ENCODE measurements at places on chromosomes 1 and 21.

GRCh38 chr1:2625311-2625710, 7.5 kb downstream of the MMEL1 start:
- no peak for DNase-seq

DNA sequence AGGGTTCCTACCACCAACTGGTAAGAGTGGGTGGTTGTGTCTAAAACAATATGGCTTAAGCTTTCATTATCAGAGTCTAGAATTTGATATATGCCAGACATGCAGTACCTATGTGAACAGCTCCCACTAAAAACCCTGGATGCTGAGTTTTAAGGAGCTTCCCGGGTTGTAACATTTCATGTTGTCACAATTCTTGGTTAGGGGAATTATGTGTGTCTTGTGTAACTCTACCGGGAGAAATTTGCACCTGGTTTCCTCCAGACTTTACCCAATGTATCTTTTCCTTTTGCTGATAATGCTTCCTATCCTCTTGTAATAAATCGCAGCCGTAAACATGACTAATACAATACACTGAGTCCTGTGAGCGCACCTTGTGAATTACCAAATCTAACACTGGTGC, 48.3 kb downstream of the ARID4B start:
- DNase-seq = no peak

- DNase-seq = peak; percentile 29
Measured at GRCh38 chr1:192445839-192446489, 129.2 kb downstream of the RGS21 start.

DNA sequence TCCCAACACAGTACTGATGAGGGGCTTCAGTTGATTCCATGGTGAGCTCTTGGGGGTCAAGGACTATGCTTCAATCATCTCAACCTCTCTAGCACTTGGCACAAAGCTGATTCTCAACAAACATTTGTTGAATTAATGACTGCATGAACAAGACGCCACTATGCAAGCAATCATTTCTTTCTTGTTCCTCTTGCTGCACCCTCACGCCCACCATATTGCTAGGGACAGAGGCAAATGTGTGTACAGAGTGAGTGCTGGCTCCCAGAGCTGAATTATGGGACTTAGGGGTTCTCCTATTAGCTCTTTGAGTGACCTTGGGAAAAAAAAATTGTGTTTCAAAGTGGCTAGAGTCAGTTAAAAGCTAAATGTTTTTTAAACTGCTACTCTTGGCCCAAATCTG, 2.5 kb downstream of the ADAR start:
- DNase-seq = no peak

- DNase-seq = no peak
Measured at GRCh38 chr1:228379666-228380065, 27.0 kb downstream of the TRIM11 start.

DNA sequence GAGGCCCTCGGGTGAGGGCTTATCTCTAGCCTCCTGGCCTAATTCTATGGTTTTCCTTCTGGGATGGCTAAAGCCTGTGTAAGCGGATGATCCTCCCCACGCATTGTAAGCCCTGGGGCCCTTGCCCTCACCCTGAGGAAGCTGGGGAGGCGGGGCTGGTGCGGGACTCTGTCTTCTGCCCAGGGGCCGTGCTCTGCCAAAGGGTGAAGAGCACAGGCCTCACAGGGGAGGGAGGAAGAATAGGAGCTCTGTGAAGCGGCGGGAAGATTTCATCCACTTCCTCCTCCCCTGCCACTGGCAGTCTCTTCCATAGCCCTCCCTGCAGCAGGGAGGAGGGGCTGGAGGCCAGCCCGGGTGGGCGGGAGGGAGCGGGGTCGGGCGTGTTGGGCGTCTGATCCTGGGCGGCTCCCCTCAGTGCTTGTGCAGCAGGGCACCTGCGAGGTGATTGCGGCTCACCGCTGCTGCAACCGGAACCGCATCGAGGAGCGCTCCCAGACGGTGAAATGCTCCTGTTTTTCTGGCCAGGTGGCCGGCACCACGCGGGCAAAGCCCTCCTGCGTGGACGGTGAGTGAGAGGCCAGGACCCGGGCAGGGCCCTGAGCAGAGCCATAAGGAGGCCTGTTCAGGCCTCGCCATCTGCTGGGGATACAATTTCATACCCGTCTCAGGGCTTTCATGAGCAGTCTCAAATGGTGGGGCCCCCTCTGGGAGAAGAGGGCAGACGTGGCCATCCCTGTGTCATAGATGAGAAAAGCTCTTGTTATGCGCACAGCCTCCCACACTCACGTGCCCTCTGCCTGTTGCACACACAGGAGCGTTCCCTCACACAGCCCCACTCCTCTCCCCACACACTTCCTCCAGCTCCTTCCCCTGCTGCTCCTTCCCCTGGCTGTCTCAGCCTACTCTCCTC, 7.7 kb upstream of the PPM1J start:
- no peak for DNase-seq

- no peak for DNase-seq
Measured at GRCh38 chr1:172356620-172357019, 63.9 kb upstream of the C1orf105 start.

- no peak for DNase-seq
Measured at GRCh38 chr1:248804771-248805681, 20.7 kb downstream of the SH3BP5L start.

DNA sequence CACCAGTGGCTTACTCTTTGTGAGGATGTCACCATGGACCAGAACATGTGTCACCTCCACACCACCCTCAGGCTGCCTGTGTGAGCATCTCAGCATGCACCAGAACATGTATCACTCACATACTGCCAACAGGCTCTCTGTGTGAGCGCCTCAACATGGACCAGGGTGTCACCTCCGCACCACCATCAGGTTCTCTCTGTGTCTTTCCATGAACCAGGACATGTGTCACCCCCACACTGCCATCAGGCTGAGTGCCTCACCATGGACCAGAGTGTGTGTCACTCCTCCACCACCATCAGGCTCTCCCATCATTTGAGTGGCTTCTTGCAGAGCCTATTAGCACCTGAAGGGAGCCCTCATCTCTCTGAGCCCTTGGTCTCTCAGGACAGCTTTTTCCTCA, 125.2 kb downstream of the ZNF648 start:
- no peak for DNase-seq

DNA sequence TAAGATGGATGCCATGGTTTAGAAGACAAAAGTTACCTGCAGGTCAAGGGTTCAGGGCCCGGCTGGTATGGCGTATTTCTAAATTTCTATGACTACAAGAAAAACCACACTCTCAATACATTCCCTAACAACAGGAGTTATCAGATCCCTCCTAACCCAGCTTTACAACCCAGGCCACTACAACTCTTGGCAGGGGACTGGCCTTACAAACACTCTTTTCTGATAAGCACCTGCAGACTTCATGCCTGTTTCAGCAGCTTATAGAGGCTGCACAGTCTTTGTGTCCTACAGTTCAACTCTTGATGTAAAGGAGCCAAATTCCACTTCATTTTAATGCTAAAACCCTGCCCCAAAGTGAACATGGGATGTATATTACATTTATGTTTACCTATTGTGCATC, 461.4 kb downstream of the SIPA1L2 start:
- DNase-seq = no peak

GRCh38 chr1:39293375-39294070, 89.0 kb downstream of the MACF1 start:
- DNase-seq = no peak

GRCh38 chr1:217524787-217525520, 105.9 kb downstream of the GPATCH2 start:
- DNase-seq = no peak

- DNase-seq = no peak
Measured at GRCh38 chr1:186275822-186276221, 99.2 kb downstream of the TPR start.

- no peak for DNase-seq
Measured at GRCh38 chr1:63575340-63575826, 17.8 kb upstream of the PGM1 start.

GRCh38 chr1:177228693-177229065, 57.9 kb downstream of the BRINP2 start:
- no peak for DNase-seq

DNA sequence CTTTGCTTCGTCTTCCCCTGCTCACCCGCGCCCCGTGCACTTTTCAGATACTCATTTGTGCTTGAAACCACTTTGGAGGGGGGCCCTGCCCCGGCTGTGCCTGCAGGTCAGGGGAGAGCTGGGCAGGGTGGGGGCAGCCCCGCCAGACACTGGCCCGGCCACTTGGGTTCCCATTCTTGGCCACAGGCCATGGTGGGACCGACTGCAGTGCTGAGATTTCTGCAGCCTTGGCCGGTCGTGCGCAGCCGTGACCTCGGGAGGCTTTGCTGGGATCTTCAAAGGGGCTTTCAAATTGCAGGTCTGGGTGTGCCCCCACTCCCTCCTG, 54.5 kb upstream of the TTC34 start:
- no peak for DNase-seq

DNA sequence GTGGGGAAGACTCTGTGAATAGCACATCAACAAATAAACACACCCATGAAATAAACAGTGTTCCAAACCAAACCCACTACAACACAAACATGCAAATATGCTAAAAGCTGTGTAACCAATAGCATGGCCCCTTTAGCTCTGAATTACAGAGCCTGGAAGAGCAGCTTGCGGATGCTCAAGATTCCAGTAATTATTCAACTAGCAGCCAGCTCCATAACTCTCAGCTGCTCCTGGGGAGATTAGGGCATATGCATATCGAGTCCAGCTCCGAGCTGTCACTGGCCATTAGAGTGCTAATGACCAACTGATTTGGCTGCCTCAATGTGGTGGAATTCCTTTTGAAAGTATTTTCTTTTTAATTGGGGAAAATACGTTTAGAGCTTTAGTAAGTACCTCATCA, 207.1 kb downstream of the HHAT start:
- no peak for DNase-seq

GRCh38 chr1:238061967-238062613, 171.4 kb upstream of the ZP4 start:
- DNase-seq = no peak

GRCh38 chr1:14253676-14254075, 344.8 kb upstream of the KAZN start:
- no peak for DNase-seq

GRCh38 chr1:119298687-119299303, 69.8 kb upstream of the HAO2 start:
- DNase-seq = no peak

GRCh38 chr1:119310301-119310700, 58.3 kb upstream of the HAO2 start:
- no peak for DNase-seq

DNA sequence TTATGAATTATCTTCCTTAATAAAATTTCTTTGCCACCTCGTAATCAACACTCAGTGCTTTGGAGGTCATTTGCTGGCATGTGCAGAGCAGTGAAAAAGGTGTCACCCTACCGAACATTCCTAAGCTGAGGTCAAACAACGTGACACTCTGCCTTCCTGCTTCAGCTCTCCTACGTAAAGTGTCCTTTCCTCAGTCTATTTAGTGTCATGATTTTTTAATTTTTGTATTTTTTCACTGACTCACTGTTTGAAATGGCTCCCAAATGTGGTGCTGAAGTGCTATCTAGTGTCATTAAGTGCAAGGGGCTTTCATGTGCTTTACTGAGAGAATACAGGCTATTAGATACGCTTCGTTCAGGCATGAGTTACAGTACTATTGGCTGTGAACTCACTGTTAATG, 37.0 kb upstream of the ITPKB start:
- no peak for DNase-seq

DNA sequence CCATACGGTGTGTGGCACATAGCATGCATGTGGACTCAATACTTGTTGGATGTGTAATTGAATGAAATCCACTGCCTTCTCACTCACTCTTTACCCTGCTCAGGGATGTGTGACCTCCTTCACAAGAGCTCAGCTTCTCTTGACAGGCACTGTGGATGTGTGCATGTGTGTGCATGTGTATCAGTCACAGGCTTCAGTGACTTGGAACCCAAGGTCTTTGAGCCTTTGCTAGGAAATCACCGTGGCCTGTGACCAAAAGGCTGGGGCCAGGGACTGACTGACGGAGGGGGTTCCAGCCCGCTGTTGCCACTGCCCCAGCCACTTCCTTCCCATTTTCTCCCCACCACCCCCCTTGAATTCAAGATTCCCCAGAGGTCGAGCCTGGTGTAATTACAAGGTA, 144.4 kb upstream of the POU3F1 start:
- DNase-seq = no peak

DNA sequence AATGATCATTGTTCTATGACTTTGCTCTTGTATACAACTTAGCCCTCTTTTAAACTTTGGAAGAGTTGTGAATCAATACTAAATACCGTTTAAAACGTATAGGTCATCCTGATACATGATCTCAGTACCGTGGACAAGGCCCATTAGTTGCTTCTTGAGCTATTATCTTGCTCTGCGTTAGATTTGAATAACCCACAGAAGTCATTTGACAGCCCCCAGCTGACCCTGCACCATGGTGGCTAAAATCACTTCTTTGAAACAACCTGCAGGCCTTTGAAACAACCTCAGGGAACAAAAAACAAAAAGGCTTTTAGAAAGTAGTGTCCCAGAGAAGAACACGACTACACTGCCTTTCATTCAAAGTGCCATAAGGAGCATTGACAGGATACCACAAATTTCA, 473.0 kb upstream of the ADGRL2 start:
- DNase-seq = no peak

GRCh38 chr1:162973381-162973795, 95.8 kb upstream of the RGS4 start:
- no peak for DNase-seq
